ENCODE measurements at places on chromosomes 13 and 19.

- DNase-seq = no peak
Observed at GRCh38 chr19:32347573-32347972, 2.2 kb downstream of the ZNF507 start.

DNA sequence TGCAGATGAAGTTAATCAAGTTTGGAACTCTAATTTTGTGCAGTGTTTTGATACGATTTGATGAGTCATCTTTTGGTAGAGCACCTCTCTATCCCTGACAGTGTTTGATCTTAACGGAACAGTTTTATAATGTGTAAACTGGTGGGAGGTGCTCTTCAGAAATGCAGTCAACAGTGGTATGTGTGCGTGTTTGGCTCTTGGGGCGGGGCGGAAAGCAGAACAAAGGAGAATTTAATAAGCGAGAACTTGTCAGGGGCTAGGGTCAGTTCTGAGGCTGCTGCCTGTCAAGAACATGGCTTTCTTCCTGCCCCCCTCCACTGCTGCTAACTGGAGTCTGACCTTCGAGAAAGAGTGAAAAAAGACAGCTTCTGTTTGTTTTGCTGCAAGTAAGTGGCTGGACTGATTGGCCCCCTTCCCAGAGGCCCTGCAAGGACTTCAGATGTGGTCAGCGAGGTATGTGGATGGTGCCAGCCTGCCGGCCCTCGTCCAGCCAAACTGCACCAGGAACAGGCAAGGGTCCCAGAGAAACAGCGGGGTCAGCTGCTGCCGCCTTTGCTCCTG is 40.8 kb downstream of the BBC3 start:
- DNase-seq = peak; percentile 50

- no peak for DNase-seq
Observed at GRCh38 chr13:39684531-39685137, 29.2 kb downstream of the COG6 start.

GRCh38 chr19:18648973-18649315 is 12.1 kb downstream of the KLHL26 start:
- no peak for DNase-seq

- DNase-seq = no peak
Observed at GRCh38 chr19:425056-425455, 16.1 kb upstream of the C2CD4C start.

DNA sequence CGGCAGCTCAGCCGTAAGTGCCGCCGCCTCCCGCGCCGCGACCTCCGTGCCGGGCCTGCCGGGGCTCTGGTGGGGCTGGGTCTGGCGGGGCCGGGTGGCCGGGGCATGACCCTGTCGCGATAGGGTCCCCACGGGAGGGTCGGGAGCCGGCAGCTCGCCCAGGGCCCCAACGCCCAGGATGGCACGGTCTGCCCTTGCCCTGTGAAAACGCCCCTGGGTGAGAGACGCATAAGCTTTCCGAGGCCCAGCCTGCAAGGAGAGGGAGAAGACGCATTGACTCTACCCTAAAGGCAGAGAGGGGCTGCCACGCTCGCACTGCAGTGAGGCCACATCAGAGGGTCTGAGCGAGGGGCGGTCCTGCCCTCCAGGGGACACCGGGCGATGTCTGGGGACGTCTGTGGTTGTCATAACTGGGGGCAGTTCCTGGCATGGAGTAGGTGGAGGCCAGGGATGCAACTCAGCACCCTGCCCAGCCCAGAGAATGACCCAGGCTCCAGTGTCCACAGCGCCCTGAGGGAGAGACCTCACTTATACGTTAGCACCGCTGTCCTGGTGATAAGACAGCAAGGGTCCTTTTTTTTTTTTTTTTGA is 539 bp downstream of the ZNF554 start:
- no peak for DNase-seq

GRCh38 chr19:57578487-57579205 is at the start of gene ZNF416:
TSS of gene ZNF416 (minus strand) at chr19:57578911. CDS start at chr19:57578704, 207 bp downstream.
- peak; percentile 98 for DNase-seq

DNA sequence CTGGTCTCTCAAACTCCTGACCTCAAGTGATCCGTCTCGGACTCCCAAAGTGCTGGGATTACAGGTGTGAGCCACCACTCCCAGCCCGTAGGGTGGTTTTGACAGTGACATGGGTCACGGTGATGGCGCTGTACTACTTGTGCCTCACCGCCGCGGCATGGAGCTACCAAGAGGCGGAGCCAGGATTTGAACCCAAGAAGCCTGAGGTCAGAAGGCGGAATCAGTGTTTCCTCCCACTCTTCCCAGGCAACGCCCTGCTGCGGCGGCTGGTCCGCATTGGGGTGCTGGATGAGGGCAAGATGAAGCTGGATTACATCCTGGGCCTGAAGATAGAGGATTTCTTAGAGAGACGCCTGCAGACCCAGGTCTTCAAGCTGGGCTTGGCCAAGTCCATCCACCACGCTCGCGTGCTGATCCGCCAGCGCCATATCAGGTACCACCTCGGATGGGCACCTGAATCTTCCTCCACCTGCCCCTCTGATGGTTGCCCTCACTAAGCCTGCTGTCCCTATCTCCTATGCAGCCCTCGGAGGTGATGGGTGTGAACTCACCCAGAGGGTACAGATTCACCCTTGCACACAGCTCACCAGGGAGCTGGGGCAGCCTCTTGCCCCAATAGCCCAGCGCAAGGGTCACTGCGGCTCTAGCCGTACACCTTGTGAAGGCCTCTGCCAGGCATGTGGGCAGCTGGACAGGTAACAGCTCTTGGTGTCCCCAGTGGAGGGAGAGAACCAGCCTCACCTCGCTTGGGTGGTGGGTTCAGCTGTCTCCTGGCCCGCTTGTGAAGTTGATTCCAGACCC is 5.6 kb downstream of the RPS9 start:
- no peak for DNase-seq

DNA sequence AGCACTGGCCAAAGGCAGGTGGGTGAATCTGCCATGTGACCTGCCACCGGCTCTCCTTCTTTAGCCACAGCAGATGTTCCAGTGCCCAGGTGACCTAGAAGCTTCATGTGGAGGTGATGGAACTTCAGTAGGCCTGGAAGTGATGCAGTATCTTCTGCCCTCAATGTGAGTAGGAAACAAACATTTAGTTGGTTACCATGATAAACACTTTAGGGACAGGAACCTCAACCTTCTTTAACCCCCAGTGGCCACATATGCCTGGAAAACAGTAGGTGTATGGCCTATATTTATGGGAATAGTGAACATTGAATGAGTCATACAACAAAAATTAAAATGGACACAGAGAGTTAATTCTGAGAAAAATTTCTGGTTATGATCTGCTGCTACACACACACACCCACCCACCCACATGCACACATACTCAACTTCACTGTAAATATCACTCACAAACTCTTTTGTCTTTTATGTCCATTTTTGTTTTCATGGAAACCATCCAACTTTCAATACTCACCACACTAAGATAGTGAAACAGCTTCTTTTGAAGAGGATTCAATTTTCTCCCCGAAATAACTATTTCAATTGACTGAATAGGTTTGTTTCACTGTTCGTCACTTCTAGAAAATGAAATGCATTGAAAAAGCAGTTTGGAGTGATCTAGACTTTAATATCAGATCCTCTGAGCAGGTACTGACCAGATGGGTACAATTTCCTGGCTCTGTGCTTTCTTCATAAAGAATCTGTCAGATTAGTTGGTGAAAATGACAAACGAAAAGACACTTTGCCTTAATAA is 97.3 kb downstream of the STARD13 start:
- DNase-seq = no peak

GRCh38 chr19:46974181-46974580 is 45.5 kb upstream of the NPAS1 start:
- DNase-seq = no peak

GRCh38 chr13:80906860-80907259 is 565.9 kb upstream of the SPRY2 start:
- no peak for DNase-seq

DNA sequence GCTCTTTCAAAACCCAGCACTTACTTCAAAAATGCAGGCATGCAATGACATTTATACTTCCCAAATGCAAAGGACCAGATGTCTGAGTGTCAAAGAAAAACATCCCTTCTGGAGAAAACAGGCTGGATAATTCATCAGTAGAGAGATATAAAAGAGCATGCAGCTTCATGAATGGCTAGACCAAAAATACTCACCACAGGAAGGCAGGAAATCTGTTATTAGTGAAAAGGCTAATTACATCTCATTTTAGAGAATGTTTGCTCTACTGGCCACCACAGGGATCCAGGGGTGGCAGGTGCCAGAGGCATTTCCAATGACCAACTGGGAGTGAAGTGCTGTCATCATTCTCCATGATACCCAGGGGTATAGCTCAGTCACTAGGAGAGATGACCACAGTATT is 106.5 kb downstream of the LHFPL6 start:
- no peak for DNase-seq

DNA sequence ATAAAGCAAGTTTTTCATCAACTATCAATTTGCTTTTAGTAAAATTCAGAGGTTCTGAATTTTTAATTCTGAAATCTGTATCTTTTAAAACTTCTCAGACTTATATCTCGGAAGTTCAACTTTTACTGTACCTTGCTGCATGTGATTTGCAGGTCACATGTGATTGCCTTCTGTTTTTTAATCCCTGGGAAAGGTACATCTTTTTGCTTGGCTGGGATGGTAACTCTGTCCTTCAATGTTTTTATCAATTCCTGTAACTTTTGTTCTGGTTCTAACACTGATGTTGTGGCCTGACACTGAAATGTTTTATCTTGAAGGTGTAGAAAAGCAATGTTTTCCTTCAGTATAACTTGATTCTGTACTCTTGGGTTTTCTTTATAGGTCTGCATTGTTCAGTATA is 16.2 kb upstream of the NAA16 start:
- no peak for DNase-seq

DNA sequence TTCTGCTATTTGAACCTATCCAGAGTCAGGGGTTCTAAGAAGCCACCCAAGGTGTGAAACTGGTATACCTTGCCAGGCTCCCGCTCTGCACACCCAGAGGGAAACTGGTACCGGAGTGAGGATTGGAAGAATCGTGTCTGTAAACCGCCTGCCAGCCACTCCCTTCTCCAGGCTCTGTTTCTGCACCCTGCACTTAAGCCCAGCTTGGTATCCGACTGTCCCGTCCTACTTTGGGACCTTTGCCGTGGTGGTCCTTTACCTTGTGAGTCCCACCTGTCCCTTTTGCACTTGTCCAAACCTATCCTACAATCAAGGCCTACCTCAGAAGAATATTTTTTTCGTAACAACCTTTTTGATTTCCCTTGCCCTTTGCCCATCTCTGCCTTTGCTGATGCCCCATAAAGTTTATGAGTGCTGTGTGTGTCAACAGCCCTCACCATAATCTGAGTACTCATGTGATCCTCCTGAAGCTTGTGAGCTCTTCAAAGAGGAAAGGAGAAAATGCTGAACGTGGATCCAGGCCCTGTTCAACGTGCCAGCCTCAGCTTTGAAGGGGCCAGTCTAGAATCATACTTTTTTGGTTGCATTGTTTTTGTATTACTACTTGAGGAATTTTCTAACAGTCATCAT is 44.7 kb downstream of the GARRE1 start:
- DNase-seq = no peak

GRCh38 chr19:30941591-30941990 is 407.6 kb downstream of the TSHZ3 start:
- DNase-seq = no peak

- no peak for DNase-seq
Observed at GRCh38 chr13:75010941-75011340, 471.0 kb downstream of the TBC1D4 start.

GRCh38 chr13:43784496-43784895 is 2.3 kb downstream of the ENOX1 start:
- DNase-seq = no peak

Measured in dorsolateral prefrontal cortex (tissue), 122 donors.